ENCODE measurements at places on chromosomes 3 and 15.
A peak's percentile ranks its signal among the peaks of the same experiment; 100 is the strongest.

- peak; percentile 63 for DNase-seq
Observed at GRCh38 chr3:194058189-194058571, 77.8 kb upstream of the HES1 start.

- no peak for DNase-seq
Observed at GRCh38 chr3:183466575-183466974, 38.2 kb upstream of the MCF2L2 start.

DNA sequence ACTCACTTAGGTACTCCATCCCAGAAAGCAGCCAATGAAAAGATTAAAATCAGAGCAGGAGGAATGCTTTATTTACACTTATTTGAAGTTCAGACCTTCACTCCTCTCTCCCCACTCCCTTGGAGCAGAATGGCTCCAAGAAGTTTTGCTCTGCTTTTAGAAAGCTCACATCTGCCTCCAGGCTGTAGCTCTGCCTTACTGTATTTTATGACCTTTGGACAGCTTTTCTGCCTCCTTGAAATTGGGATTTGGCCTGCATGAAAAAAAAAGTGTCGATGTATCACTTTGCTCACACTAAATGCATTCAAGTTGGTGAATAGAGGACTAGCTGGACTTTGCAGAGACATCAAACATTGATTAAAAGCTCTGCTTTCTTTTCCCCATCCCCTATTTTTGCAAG, 95.3 kb downstream of the SLC9A9 start:
- DNase-seq: no peak

GRCh38 chr15:100770661-100771584, 108.7 kb upstream of the ALDH1A3 start:
- DNase-seq: no peak

GRCh38 chr15:40554161-40554525, 10.7 kb downstream of the CCDC32 start:
- DNase-seq: no peak

DNA sequence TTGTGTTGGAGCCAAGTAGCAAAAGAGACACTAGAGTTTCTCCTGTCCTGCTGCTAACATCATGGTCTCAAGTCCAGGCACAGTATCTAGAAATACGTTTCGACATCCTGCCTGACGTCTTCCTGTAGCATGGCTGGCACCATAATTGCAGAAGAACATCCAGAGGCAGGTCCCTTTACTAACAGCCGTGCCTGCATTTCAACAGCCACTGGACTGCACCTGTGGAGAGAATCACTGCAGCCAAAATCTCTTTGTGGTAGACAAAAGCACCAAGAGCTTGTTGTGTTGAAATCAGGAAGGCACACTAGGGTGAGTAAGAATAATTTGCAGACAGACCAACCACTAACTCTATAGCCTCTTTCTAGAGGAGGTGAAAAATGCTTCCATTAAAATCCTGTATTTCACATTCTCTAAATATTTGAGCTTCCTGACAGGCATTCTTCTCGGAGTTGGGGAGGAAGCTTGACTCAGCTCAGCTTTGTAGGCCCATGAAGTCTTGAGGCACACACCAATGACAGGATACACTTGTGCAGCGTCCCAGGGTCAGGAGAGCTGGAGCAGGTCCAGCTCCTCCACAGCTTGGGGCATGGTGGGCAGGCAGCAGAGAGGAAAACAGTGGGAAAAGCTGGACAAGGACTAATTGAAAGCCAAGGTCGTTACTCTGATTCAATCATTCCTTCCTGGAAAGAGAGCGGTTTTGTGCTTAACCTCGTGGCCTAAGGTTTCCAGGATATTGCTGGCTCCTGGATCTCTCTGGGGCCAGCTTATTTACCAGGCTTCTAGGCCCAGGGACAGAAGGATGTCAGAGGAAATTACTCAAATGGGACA, 244.9 kb downstream of the FAM43A start:
- no peak for DNase-seq

DNA sequence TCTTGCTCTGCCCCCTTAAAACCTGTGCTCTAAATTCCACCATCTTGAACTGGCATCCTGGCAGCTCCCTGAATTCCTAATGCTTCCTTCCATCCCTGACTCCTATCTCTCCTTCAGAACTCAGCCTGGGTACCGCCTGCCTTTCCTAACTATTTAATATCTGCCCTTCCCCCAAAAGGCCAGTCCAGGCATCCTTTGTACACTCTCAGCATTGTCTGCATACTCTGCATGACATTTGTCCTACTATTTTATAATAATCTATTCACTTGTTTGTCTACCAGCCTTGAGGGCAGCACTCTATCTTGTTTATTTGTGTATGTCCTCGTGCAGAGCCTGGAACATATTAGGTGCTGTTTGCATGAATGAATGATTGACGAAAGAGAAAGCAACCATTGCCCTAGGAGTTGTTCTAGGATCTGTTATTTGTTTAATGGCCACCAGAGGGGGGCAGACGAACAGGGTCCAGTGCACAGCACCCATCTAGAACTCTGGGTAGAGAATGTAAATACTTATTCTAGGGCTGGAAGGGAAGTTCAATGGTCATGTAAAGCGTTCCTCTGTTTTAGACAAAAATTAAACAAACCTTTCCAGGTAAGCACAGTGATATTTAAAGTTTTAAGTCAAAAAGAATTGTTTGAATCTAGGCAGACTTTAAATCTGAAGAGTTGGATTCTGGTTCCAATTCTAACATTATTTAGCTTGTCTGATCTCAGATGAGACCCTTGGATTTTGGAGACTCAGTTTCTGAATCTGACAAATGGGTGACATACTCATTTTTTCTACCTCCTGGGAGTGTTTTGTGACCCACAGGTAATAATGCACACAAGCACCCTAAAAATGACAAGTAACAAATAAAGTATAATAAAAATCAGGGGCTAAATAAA, 125.8 kb upstream of the GALNT15 start:
- DNase-seq: peak; percentile 75

- no peak for DNase-seq
Observed at GRCh38 chr15:65081758-65082157, 5.2 kb downstream of the KBTBD13 start.

- DNase-seq: no peak
Observed at GRCh38 chr3:40588406-40588805, 63.6 kb downstream of the ZNF621 start.

DNA sequence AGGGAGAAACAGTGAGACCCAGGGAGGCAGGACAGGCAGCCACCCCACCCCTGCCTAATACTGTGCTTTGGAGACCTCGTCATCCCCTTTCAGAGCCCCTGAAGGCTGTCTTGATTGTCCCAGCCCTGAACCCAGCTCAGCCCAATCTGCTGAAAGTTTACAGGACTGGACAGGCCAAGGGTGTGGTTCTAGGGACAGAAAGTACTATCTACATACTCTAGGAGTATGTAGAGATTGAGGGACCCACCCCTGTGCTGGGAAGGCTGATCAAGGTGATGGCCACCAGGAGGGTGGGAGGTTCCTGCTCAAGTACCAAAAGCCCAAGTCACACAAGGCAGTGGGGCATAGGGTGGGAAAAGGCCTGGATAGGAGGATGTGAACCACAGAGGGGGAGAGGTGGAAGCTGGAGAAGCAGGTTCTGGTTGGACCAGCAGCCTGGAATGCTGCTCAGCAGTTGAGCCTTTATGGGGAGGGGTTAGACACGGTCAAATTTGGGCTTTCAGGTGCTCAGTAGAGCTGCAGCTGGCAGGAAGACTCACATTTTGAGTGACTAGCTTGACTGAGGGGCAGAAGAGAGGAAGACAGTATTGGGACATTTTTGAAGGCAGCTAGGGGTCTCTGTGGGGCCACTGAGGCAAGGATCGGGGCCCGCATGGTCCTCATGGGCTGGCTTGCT, 6.7 kb downstream of the NBEAL2 start:
- no peak for DNase-seq

- no peak for DNase-seq
Observed at GRCh38 chr3:135451037-135451785, 514.3 kb upstream of the PPP2R3A start.
